EH (cell line): ENCODE measurements at places on chromosomes 3 and 15.

GRCh38 chr15:33256874-33257273 is 53.9 kb upstream of the RYR3 start:
- no peak for DNase-seq

DNA sequence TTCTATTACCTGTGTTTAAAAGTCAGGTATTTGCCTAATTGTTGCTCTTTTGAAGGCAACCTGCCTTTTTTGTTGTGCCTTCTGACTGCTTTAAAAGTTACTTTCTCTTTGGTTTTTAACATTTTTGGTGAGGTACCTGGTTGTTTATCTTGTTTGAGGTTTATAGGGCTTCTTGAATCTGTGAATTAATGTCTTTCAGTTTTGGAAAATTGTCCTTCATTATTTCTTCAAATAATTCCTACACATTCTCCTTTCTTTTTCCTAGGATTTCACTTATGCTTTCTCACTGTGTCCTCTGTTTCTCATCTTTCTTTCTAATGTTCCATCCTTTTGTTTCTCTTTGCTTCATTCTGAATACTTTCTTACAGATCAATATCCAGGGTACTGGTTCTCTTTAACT is 30.8 kb downstream of the HHLA2 start:
- DNase-seq = no peak

DNA sequence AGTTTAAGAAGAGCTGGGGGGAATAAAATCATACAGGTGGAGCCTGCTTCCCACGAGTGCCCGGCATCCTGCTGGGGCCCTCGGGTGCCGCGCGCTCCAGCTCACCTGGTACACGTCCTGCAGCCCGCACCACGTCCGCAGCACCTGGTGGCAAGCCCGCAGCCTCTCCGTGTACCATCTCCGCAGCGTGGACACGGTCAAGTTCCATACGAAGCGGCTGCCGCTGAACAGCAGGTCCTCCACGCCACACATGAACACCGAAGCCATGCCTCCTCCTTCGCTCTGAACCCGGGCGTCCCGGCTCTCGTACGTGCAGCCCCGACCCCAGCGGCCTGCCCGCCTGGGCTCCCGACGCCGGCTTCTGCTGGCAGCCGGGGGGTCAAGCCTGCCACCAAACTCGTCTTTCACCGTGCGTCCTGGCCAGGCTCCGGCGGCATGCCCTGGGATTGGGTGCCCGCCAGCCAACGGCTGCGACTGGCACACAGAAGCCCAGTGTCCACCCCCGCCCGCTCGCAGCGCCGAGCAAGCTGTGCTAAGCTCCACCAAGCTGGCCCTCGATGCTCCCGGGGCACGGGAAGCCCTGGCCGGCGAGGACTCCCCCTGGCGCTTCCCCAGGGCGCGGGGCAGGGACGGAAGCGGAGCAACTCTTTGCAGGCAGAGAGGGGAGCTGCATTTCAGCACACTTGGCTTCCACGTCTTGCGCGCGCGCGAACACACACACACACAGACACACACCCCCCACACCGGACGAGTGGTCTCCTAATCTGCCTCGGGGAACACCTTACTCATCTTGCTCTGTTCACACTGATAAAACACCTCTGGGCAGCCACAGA is at the start of gene FRMD4B:
Gene FRMD4B, minus strand, starts transcription at position 366 of the 833 bp plus-strand sequence. Its CDS starts 99 bp downstream, at position 267.
- peak; percentile 56 for DNase-seq

DNA sequence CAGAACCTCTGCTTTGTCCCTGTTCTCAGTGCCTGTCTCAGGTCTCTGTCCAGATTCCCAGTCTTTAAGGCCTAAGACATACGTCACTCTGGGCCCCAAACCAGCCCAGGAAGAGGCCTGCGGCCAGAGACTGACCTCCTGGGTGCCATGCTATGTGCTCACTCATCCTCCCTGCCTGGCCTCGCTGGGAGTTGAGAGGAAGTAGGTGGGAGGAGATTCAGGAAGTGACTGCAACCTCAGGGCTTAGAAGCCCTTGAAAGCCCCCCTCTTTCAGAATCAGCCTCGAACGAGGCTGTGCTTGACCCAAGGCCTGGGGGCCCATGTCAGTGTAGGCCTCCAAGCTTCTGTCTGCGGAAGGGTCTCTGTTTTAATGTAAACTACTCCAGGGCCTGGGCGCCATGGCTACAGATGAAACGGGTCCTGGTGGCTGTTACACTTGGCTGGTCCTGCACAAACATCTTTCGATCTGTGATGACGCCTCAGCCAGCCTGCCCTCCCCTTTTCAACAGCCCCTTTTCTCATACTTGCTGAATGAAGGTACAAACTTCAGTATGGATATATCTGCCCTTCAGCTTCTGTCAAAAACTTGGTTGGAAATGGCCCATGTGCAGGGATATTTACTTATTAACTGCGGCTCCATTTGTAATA is 11.7 kb downstream of the RASGRF1 start:
- no peak for DNase-seq

DNA sequence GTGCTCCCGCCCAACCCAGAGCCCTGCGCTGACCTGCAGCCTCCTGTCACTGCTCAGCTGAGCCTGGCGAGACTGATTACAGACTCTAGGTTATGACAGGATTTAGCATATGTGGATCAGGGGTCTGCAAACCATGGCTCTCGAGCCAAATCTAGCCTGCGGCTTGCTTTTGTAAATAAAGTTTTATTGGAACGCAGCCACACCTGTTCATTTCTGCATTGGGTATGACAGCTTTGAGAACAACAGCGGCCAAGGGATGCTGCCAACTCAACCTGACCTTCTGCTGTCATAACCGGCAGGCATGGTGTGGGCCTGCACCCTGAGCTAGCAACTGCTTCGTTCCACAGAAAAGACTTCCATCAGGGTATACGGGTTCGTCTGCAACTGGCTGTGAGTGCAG is 50.5 kb upstream of the IQSEC1 start:
- no peak for DNase-seq
